ENCODE measurements at places on chromosomes 2 and 18.

- DNase-seq: no peak
These were observed 102.2 kb upstream of the TAF1B start for GRCh38 chr2:9741110-9741509.

GRCh38 chr2:163970058-163970813 lies 234.4 kb upstream of the FIGN start:
- DNase-seq: peak; percentile 3

DNA sequence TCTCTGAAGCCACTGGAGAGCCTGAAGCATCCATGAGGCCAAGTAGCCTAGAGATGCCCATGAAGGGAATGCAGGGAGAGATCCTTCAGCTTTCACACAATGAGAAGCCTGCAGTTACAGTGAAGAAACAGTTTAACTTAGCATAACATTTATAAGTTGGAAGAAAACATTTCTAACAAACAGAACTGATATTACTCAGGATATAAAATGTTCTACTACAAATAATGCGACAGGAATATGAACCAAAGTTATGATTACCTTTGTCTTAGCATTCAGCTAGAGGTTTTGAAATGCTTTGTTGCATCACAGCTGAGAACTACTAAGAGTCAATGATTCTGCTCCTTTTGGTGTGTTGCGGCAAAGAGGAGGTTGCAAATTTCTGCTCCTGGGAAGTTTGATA lies 6.9 kb upstream of the KYNU start:
- no peak for DNase-seq

GRCh38 chr2:235855011-235855410 lies 313.2 kb downstream of the GBX2 start:
- DNase-seq: no peak

DNA sequence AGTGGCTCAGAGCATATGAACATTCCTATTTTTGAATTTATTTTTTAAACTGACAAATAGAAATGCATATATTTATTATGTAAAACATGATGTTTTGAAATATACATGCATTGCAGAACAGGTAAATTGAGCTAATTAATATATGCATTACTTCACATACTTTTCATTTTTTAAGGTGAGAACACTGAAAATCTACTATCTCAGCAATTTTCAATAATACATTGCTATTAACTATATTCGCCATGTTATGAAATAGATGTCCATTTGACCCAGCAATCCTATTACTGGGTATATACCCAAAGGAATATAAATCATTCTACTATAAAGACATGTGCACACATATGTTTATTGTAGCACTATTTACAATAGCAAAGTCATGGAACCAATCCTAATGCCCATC lies 717.7 kb upstream of the PIK3C3 start:
- no peak for DNase-seq

- DNase-seq: no peak
These were observed 678.4 kb upstream of the VRK2 start for GRCh38 chr2:57368190-57368589.

- no peak for DNase-seq
These were observed 303.8 kb upstream of the UBE2E3 start for GRCh38 chr2:180676520-180677025.

DNA sequence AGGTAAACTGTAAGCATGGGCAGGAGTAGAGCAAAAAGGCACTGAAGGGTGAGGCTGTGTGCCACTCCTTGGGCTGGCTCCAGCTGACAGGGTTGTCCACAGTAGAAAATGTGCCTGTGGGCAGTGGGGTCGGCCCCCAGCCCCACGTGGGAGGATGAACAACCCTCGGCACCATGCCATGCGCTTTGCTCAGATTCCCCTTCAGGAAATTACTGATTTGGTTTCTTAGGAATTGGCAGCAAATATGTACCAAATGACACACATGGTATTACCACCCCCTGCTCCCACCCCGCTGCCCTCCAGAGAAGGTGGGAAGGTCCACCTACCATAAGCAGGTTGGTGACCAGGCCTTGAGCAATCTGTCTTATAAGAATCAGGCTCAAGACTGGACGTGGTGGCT lies 13.6 kb downstream of the ADCY3 start:
- no peak for DNase-seq

GRCh38 chr2:144438801-144439631 lies 80.9 kb downstream of the ZEB2 start:
- no peak for DNase-seq

- DNase-seq: peak; percentile 48
These were observed 56.0 kb downstream of the TEX44 start for GRCh38 chr2:231648579-231649174.

DNA sequence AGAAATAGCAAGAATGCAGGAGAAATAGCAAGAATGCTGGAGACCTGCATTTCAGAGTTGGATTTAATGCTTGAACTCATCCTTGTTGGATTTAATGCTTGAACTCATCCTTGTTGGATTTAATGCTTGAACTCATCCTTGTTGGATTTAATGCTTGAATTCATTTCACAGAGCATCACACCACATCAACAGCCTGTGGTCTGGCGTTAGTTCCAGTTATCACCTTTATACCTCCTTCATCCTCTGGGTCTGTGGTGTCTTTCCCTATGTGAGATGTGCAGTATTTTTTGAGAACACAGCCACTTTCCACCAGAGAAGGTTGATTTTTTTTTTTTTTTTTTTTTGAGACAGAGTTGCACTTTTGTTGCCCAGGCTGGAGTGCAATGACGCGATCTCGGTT lies 546.4 kb upstream of the SOX11 start:
- no peak for DNase-seq

GRCh38 chr2:188415754-188416083 lies 124.0 kb downstream of the GULP1 start:
- DNase-seq: no peak

DNA sequence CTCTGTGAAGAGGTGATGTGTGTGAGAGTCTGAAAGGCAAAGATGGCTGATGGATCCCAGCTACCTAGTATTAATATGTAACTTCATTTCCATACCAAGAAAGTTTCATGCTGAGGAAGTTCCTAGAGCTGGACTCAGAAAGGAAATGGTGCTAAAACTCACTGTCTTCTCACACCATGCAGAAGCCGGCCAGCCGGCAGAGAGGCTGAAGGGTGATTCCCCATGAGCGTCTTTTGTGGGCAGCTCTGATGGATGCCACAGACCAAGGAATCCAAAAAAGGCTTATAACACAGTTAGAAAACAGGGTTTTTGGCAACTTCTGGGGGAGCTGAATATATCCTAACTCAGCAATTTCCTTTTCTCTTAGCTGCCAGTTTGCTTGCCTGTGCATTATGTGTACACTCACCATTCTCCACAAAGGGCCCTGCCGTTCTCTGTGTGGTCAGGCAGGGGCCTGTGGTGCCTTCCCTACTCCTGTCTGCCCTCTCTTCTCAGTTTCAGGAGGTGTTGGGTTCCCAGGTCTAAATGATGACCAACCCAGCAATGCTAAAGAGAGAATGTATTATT lies 289.4 kb downstream of the MTX2 start:
- DNase-seq: no peak

- DNase-seq: no peak
These were observed 99.5 kb upstream of the EPAS1 start for GRCh38 chr2:46197672-46198071.

- no peak for DNase-seq
These were observed 30.1 kb upstream of the PID1 start for GRCh38 chr2:229301237-229301636.

DNA sequence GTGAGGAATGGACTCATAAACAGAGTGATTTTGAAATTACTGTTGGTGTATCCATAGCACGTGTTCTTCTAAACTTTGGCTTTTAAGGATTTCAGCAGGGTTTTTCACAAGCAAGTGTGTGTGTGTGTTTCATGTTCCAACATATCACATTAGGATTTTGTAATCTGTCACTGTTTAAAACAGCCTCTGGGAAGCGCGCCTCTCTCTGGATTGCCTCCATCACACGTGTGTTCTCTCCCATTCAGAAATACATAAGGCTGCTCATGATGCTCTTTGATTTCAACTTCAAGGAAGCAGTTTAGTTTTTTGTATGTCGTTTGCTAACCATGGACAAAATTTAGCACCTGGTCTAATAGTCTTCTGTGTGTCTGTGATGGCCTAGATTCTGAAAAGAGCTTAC lies 370.4 kb downstream of the MTX2 start:
- DNase-seq: peak; percentile 30

DNA sequence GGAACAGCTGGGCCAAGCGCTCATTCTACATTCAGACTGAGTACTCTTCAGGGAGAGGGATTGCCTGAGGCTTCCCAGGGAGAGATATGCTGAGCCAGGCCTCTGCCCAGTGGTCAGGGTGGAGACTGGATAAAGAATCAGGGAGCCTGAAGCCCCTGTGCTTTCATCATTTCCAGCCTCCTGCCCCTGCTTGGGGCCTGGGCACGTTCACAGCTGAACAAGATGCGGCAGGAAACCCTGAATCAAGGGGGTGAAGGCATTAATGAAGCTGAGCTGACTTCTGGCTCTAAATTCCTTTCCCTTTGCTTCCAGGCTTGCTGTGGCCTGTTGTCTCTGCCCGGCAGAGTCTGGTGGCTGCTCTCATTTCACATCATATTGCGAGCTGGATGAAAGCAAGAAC lies 35.0 kb downstream of the RPL37A start:
- DNase-seq: no peak

DNA sequence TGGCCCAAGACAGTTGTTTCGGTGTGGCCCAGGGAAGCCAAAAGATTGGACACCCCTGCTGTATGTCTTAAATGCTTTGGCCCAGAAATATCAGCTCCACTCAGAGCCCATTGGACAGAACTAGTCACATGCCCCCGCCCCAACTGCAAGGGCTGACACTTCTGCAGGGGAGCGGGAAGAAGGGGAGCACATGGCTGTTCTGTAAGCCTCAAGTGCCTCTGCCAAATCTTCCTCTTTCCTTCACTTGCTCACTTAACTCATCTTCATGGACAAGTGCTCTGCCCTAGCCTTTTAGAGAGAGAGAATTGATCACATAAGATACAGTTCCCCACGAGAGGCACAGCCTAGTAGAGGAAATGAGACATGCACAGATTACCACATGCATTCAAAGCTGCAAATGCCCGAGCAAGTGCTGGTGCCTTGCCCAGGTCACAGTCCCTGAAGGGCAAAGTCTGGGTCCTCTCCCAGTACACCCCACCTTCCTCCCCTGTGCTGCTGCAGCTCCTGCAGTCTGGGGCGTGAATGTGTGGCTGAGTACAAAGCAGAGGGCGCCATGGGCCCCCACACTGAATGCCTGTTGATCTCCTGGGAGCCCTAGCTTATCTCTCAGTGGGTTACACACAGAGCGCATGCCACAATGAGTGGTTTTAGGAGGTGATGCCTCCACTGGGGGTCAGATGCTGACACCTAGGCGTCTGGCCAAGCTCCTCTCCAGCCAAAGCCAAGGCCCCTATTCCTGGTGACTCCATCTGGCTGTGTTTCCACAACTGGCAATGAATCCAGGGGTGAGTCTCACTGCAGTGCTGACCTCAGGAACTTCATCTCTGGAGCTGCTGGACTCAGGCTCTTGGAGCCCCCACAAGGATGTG lies 135.3 kb downstream of the CTIF start:
- peak; percentile 13 for DNase-seq

DNA sequence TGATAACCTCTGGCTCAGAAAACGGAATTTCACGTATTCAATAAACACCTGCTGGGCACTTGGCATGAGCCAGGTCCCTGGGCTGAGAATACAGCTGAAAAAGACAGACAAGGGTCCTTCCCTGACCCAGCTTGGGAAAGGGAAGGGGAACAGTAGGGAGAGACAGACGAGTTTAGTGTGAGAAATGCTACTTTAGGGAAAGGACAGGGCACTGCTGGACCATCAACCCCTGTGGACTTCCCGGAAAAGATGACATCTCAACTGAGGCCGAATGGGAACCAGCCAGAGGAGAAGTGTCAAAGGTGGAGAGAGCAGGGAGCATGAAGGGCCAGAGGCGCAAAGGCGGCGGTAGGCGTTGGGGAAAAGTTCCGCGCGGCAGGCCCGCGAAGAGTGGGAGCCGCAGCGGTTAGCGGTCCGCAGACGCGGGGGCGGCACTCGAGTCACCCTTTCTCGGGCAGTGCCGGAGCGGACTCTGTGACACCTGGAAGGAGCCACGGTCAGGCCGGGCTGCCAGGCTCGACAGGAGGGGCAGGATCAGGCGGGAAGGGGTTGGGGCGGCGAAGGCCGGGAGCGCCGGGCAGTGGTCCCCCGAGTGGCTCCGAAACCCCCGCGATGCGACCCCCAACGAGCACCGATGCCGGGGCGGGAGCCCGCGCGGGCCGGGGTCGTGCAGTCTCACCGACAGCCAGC lies 519 bp downstream of the TEX261 start:
- no peak for DNase-seq

DNA sequence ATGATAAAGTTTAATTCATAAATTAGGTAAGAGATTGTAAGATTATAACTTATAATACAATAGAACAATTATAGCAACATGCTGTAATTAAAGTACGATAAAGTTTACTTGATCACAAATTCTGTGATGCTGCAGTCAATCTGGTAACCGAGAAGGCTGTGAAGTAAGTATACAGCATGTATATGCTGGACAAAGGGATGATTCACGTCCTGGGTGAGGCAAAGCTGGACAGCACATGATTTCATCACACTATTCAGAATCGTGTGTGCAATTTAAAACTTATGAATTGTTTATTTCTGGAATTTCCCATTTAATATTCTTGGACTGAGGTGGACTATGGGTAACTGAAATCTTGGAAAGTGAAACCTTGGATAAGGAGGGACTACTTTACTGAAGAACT lies 522.2 kb upstream of the CNTNAP5 start:
- DNase-seq: peak; percentile 31

GRCh38 chr2:178700922-178701342 lies 106.3 kb downstream of the TTN start:
- peak; percentile 23 for DNase-seq

- DNase-seq: peak; percentile 68
These were observed 151.8 kb downstream of the MGAT5 start for GRCh38 chr2:134405611-134406081.

GRCh38 chr2:145108361-145108778 lies 588.5 kb upstream of the ZEB2 start:
- peak; percentile 27 for DNase-seq

GRCh38 chr2:202251494-202251893 lies 13.1 kb upstream of the SUMO1 start:
- DNase-seq: no peak

DNA sequence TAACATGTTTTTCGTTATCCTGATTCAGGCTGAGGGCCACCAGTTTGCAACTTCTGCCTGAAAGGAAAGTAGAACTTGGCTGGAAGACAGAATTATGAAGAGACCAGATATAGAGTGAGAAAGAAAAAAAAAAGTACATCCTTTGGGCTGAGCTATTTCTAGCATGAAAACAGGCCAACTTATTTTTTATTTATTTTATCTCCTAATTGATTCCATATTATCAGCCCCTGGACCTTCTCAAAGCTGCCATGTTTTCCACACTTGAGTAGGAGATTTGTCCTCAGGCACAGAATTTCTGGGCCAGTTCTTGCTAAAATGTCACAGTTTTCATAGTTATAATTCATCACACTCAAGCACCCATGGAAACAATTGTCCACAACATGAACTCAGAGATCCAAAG lies 586.8 kb upstream of the CNTNAP5 start:
- no peak for DNase-seq

GRCh38 chr2:106642679-106643078 lies 155.5 kb downstream of the CD8B2 start:
- peak; percentile 22 for DNase-seq
